Epithelial cell of umbilical artery (primary cell): ENCODE measurements at places on chromosomes 1 and 21. TPM values are rescaled to one million over a fixed set of nuclear protein-coding genes. Genes with fewer than 3 reads are reported as not detected.

Gene HYI
- 77.6 and 137 TPM in 2 replicates for total RNA-seq

Gene FMO3
- total RNA-seq, result not detected in 2 replicates

Gene ZBED6
- 8.4 and 12.3 TPM in 2 replicates for total RNA-seq

Gene NT5C1A
- not detected in 2 replicates for total RNA-seq

Gene KRTAP23-1
- total RNA-seq, result not detected in 2 replicates

Gene KRTAP13-3
- total RNA-seq, result not detected in 2 replicates

Gene UBAP2L
- total RNA-seq, result 45.5 and 57.3 TPM in 2 replicates

Gene TCHHL1
- total RNA-seq, result not detected in 2 replicates

Gene NTRK1
- under 0.01 TPM in 1 of 2 replicates, not detected in the other for total RNA-seq

Gene CDC42BPA
- total RNA-seq, result 71.8 and 83.9 TPM in 2 replicates

Gene BRDT
- total RNA-seq, result not detected in 2 replicates

Gene OR2T29
- not detected in 2 replicates for total RNA-seq

Gene KCNK2
- 0.15 TPM in 1 of 2 replicates, not detected in the other for total RNA-seq
